ENCODE measurements at places on chromosomes 12 and 14.

- DNase-seq: no peak
Measured at GRCh38 chr14:100203962-100204834, 34.7 kb upstream of the YY1 start.

- no peak for DNase-seq
Measured at GRCh38 chr14:50932592-50933495, 11.4 kb downstream of the PYGL start.

DNA sequence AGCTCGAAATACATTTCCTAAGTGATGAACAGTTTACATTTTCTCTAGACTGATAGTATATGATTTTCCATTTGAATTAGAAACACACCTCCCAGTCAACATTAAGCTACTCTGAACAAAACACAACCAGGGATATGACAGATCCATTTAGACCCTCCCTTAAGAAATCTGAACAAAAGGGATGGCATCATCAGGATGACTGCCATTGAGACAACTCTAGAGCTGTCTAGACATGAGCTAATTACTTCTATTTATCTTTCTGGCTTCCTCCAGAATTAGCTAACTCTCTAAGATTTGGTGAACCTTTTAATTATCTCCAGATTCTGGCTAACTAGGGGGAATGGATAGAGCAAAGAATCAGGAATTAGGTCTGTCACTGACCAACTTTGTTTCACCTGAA, 92.9 kb upstream of the IGF1 start:
- DNase-seq: no peak

DNA sequence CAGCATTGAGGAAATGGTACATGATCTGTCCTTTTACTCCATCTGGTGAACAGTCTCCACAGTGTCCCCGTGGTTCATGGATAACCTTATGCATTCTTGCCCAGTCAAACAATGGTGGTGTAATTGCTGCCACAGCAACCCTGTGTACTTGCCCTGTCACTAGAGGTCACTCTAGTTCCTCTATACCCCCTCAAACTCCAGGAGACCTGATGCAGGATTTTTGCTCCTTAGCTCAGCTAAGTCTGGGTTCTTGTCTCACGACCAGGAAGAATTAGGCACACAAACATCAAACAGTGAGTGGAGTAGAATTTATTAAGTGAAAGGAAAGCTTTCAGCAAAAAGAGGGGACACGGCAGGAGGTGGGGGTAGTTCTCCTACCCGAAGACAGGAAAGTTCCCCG, 24.7 kb upstream of the EEA1 start:
- DNase-seq: no peak

DNA sequence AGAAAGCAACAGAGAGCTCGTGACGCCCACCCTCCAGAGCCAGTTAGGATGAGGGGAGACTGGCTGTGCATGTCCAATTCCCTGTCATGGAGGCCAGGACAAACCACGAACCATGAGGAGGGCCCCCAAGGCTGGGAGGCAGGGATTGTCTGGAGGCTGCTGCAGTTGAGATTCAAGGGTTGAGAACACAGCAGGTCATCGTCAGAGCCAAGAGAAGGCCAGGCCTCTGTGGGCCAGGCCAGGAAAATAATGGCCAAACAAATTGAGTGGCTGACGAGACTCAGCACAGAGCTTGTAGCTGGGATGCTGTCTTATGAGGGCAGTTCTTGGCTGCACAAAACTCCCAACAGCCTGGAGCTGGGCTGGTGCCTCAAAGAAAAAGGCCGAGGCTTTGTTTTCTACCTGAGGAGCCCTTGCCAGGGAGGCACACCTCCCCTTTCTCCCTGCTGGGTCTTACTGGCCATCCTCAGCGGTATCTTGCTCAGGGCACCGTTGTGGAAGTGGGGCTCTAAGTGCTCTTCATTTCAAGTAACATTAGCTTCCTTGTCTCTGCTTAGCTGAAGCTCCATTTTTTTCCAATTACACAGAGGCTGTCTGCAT, 665.9 kb downstream of the BCL11B start:
- DNase-seq: no peak

DNA sequence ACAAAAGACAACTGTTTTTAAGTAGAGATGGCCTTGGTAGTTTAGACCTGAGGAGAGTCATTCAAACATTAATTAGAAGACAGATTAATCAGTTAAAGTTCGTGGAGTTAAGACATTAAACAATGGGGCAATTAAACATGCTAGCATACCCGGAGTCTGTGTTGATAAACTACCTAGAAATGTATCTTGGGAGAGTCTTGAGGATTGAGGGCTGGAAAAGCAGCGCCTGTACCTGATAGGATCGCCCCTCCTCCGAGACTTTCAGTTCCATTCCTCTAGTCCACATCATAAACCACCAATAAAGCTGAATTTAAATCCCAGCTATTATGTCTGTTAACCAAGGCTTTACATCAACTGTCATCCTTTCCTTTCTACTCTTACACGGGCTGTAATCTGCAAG, 1.0 kb upstream of the KRAS start:
- no peak for DNase-seq

GRCh38 chr12:38983117-38983571, 77.8 kb upstream of the CPNE8 start:
- no peak for DNase-seq

GRCh38 chr14:92704036-92704804, 44.2 kb downstream of the LGMN start:
- no peak for DNase-seq

GRCh38 chr14:20486684-20487395, 17.6 kb downstream of the PNP start:
- DNase-seq: no peak

GRCh38 chr14:99769123-99769522, 24.1 kb upstream of the EML1 start:
- DNase-seq: no peak

DNA sequence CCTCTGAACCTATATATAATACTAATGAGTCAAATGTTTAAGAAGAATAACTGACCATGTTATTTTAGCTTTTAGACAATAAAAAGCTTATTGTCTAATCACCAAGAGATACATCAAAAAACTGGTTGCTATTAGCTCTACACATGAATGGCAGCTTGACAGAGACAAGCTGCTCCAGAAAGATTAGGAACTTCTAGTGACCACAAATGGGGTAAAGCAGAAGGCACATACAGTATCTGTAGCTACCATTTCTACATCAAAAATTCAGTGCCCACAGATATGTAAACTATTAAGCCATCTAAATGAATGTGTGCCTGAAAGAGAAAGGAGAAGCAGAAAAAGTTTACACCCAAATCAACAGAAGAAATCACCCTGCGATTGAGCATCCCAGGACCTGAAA, 2.4 kb downstream of the AREL1 start:
- no peak for DNase-seq

GRCh38 chr12:92786045-92786444, 83.3 kb downstream of the PLEKHG7 start:
- DNase-seq: no peak

DNA sequence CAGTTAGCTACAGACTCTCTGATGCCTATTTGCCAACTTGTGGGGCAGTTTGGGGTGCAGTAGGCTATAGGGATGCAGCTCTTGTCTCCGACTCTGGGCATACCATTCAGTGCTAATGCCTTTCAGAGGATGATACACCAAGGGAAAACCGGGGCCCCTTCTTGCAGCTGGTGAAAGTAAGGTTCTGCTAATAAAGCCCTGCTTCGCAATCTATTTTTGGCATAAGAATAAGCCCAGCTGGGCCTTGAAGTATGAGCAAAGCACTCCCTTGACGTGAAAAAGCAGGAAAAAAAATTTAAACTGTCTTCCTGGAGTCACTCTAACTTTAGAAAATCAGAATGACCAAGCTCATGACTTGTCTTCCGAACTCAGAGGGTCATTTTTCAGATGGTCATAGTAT, 124.1 kb upstream of the RBM19 start:
- no peak for DNase-seq

- no peak for DNase-seq
Measured at GRCh38 chr14:76235628-76236027, 83.9 kb downstream of the GPATCH2L start.

- DNase-seq: no peak
Measured at GRCh38 chr14:100549834-100550625, 37.2 kb downstream of the BEGAIN start.

DNA sequence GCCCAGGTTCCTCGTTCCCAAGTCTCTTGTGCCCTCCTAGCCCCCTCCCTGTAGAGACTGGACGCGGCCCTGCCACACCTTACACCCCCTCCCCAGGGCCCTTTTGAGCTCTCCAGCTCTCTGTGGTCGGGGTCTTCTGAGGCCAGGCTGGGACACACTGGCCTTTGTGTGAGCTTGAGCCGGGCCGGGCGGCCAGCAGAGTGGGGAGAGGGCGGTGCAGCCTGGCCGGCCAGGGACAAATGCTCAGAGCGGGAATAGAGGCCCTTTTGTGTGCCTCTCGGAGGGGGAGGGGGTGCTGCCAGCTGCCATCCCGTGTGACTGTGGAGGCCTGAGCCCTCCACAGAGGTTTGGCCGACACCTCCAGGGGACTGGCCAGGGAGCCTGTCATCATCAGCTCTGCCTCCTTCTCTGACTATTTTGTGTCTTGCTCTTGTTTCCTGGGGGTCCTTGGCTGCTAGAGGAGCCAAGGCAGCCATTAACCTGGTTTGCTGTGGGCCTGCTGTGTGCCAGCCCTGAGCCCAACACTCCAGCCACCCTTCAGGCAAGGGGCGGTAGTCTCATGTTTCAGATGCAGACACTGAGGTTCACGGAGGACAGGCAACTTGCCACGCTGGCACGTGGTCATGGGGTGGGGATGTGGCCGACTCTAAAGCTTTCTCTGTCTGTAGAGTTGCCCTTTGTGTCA, 13.6 kb downstream of the FAM222A start:
- no peak for DNase-seq

DNA sequence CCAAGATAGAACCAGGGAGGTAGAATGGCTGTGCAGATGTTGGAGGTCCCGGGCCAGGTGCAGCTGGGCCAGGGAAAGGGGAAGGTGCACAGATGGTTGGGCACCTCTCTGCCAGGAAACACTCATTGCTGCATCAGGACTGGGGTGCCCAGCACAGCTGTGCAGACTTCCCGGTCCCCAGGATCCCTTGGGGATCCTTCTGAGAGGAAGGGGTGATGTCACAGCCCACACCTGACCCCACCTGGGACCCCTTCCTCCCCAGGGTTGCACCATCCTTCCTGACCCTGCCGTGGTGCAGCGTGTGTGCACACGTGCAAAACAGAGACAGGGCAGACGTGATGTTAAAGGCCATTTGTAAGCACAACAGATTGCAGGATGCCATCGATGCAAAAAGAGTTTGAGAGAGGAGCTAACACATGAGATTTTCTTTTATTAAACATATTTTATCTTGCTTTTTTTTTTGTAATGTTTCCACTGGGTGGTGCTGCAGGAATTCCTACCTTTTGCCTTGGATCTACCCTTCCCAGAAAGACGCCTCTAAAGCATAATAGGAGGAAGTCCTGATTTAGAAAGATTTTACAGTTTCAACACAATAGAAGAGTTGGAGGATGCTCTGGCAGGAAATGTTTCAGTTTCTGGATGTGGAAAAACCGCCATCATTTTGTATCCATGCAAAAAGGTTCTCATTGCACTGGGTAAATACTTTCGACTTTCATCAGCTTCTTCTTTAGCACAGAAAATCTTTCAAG, 14.8 kb downstream of the ELK3 start:
- no peak for DNase-seq

DNA sequence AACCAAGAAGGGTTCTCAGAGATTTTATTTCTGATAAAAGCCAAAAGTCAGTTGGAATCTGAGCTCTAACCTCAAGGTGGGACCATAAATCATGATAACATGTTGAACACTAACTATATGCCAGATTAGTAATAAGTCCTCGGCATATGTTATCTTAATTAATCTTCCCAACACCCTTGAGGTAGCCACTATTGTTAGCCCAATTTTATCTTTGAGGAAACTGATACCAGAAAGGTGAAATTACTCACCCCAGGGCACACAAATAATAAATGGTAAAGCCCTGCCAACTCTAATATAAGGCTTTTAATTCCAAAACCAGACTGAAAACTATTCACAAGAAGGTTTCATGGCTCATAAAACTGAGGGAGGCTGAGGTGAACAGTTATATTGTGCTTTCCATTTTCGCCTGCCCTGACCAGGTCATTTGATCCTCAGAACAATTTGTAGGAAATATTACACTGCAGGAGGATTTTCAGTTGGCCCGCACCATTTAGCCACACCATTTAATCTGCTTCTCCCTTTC, 16.1 kb upstream of the NUAK1 start:
- DNase-seq: no peak

GRCh38 chr12:121154793-121155375, 22.2 kb downstream of the P2RX7 start:
- DNase-seq: no peak

- no peak for DNase-seq
Measured at GRCh38 chr12:121799156-121799841, 4.5 kb upstream of the SETD1B start.

GRCh38 chr12:127311720-127312364, 955.1 kb upstream of the TMEM132C start:
- DNase-seq: no peak

DNA sequence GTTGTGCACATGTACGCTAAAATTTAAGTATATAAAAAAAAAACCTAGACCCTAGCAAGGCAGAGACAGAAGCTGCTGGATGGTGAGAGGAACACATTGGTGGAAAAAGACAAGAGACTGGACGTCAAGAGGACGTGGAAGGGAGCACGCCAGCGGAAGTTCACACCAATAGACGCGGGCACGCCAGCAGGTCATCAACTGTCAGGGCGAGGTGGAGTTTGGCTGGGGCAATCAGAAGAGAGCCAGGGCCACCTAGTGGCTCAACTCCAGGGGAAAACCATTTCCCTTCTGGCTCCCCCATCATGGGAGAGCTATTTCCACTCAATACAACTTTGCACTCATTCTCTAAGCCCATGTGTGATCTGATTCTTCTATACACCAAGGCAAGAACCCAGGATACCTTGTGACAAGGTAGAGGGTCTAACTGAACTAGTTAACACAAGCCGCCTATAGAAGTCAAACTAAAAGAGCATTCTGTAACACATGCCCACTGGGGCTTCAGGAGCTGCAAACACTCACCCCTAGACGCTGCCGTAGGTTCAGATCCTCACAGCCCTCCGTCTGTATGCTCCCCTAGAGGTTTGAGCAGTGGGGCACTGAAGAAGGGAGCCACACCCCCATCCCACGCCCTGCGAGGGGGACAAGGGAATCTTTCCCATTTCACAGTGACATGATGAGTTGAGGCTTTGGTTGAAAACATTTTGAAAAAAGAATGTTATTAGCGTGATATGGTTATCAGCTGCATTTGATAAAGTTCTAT, 702.7 kb downstream of the TMTC2 start:
- DNase-seq: no peak

- DNase-seq: no peak
Measured at GRCh38 chr12:122975790-122976647, 975 bp downstream of the OGFOD2 start.

GRCh38 chr12:113604666-113605065, 133.0 kb upstream of the LHX5 start:
- no peak for DNase-seq

GRCh38 chr12:117069926-117070900, 29.0 kb downstream of the TESC start:
- DNase-seq: no peak

- no peak for DNase-seq
Measured at GRCh38 chr14:75268633-75269550, 9.7 kb upstream of the FOS start.

Data from activated T-helper 1 cell treated with Interleukin-2 at 50 U/mL for 16 hours (primary cell).